Small intestine (tissue), 16 donors: ENCODE measurements at places on chromosomes 16 and 17. TPM values are rescaled to one million over a fixed set of nuclear protein-coding genes. Genes with fewer than 3 reads are reported as not detected.
A peak's percentile ranks its signal among the peaks of the same experiment; 100 is the strongest.

DNA sequence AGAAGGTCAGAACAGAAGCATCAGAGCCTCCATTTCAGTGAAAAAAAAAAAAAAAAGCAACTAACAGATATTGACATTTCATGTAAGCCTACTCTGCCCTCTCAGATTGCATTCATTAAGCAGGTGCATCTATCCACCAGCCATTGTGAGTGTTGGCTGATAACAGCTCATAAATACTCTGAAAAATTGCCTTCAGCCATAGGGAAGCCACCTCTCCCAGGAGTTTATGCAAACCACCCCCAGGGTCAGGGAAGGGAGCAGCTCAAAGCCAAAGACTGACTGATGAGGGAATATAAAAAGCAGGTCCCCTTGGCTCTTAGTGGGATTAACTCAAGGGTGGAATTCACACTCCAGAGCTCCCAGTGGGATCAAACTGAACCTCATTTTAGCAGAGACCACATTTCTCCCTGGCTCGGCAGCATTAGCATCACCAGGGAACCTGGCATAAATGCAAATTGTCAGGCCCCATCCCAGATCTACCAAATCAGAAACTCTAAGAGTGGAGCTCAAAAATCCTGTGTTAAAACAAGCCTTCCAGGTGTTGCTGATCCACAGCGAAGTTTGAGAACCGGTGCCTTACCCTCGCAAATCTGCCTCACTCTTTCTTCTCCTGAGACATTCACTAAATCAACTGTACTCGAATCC, 14.2 kb downstream of the APOH start:
- H3K27ac ChIP-seq: no peak overlapping the region
- H3K36me3 ChIP-seq: no peaks in the 10 kb centered on the region
- DNase-seq: no peak
- H3K27me3 ChIP-seq: no peaks in the 10 kb centered on the region

- H3K4me1 ChIP-seq: no peaks in the 10 kb centered on the region
- H3K27ac ChIP-seq: no peak overlapping the region
- no peak for DNase-seq
Measured at GRCh38 chr17:59669944-59670343, 37.3 kb downstream of the PTRH2 start.

DNA sequence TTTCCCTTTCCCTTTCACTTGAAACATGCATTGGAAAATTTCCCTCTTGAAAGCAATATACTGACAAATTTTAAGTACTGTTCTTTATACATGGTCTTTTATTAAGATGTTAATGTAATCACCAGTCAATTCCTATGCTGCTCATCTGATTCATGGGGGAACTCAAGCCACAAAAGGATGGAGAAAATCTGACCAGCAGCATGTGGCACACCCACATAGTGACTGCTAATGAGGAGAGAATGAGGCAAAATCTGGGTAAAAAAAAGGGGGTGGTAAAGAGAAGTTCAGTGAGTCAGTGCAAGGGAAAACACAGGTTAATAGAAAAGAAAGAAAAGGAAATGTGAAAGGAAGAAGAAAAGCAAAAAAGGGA, 11.3 kb downstream of the RFFL start:
- no peaks in the 10 kb centered on the region for H3K36me3 ChIP-seq
- H3K27ac ChIP-seq: peak overlapping the region; percentile 67
- no peak for DNase-seq
- H3K27me3 ChIP-seq: no peaks in the 10 kb centered on the region

GRCh38 chr16:87636050-87636684, 33.9 kb downstream of the JPH3 start:
- peak; percentile 77 for DNase-seq
- peaks cover 8% of the 10 kb centered on the region for H3K4me1 ChIP-seq
- H3K4me3 ChIP-seq: no peak overlapping the region
- H3K27ac ChIP-seq: no peak overlapping the region

DNA sequence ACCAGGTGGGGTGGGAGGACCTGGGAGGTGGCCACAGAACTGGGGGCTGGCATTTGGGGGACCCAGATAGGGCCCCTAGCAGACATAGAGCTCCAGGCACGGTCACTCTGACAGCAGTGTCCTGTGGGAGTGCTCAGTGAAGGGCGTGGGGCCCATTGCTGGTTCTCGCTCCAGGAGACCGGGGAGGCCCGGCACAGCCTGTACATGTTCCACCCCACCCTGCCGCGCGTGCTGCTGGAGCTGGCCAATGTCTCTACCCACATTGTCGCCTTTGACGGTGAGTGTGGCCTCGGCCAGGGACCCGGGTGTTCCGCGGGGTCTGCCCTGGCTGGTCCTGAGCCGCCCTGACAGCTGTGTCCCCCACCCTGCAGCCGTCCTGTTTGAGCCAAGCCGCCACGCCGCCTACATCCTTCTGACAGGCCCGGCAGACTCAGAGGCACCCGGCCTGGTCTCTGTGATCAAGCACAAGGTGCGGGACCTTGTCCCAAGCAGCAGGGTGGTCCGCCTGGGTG, 11.2 kb downstream of the RGS11 start:
- H3K27ac ChIP-seq: no peak overlapping the region
- H3K27me3 ChIP-seq: no peaks in the 10 kb centered on the region
- H3K4me3 ChIP-seq: no peak overlapping the region
- no peak for DNase-seq

DNA sequence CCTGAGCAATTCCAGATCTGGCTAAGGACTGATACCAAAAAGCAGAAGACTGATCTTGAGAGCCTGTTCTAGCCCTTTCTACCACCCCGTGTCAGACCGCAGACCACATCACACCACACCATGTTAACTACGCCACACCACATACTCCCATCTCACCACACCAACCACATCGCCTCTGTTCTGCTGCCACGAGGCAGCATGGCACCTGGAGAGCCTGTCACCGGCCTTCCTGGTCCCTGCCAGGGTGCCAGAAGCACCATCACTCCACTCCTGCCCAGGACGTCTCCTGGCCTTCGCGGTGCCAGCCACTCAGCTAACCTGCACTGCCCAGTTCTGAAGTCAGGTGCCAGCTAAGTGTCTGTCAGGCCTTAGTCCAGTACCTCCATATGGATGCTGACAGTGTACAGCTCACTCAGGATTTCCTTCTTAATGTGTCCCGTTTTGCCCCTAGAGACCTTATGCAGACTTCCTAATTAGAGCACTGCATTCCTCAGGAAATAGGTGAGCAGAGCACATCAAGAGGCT, 37.2 kb upstream of the BCAR1 start:
- no peaks in the 10 kb centered on the region for H3K4me1 ChIP-seq
- no peak overlapping the region for H3K27ac ChIP-seq
- H3K36me3 ChIP-seq: peaks cover 16% of the 10 kb centered on the region
- H3K4me3 ChIP-seq: no peak overlapping the region

DNA sequence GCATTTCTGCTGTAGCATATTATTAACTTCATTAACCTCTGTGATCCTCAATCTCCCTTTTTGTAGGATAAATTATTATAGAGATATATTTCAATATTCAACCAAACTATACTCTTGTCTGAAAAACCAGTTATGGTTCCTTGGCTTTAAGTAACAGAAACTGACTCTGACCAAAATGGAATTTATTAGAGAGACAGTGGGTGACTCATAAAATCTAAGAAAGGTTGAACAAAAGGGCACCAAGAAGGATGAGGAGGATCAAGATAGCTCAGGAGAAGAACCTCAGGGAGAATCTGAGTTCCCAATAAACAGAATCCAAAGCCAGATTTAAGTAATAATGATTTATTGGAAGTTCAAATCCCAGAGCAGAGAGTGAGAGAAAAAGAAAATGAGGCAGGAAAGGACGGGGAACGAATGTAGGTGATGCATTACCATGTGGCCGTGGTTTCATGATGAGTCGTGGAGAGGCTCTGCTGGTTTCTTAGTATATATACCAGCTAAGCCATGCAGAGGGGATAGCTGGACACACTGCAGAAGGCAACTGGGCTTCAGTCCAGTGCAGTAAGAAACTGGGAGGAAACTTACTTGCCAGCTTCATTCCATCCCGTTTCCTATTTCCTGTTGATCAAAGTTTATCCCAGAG, 151.5 kb upstream of the GOT2 start:
- H3K36me3 ChIP-seq: no peaks in the 10 kb centered on the region
- no peaks in the 10 kb centered on the region for H3K4me1 ChIP-seq
- no peaks in the 10 kb centered on the region for H3K27me3 ChIP-seq

GRCh38 chr16:58859958-58860669, 126.0 kb upstream of the GOT2 start:
- no peak overlapping the region for H3K27ac ChIP-seq
- DNase-seq: no peak
- peaks cover 3% of the 10 kb centered on the region for H3K27me3 ChIP-seq
- no peaks in the 10 kb centered on the region for H3K4me1 ChIP-seq
- H3K4me3 ChIP-seq: no peak overlapping the region
- no peaks in the 10 kb centered on the region for H3K36me3 ChIP-seq

GRCh38 chr17:56000411-56000810, 152.9 kb upstream of the ANKFN1 start:
- no peaks in the 10 kb centered on the region for H3K27me3 ChIP-seq
- no peak overlapping the region for H3K4me3 ChIP-seq
- no peaks in the 10 kb centered on the region for H3K36me3 ChIP-seq
- H3K4me1 ChIP-seq: no peaks in the 10 kb centered on the region

DNA sequence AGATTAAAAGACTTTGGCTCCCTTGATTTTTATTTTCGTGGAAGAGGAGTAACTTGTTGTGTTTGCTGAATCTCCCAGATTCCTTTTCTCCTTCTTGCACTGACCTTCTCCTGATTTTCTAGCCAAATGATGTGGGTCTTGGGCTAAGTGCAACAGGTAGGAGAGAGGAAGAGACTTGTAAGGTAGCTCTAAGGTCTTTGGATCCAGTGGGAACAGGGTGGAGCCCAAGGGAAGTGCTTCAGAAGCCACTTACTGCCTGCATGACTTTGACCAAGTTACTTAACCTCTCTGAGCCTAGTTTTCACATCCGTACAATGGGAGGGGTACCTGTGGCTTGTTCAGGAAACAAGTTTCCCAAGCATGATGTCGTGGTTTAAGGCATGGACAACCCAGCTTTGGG, 111.3 kb upstream of the IRX3 start:
- no peaks in the 10 kb centered on the region for H3K4me1 ChIP-seq
- DNase-seq: no peak
- no peaks in the 10 kb centered on the region for H3K27me3 ChIP-seq
- no peak overlapping the region for H3K27ac ChIP-seq
- H3K36me3 ChIP-seq: no peaks in the 10 kb centered on the region

- no peak overlapping the region for H3K4me3 ChIP-seq
- no peak for DNase-seq
- H3K27ac ChIP-seq: no peak overlapping the region
- H3K27me3 ChIP-seq: no peaks in the 10 kb centered on the region
Measured at GRCh38 chr17:80097127-80097621, 4.2 kb upstream of the GAA start.

- no peaks in the 10 kb centered on the region for H3K36me3 ChIP-seq
- H3K4me3 ChIP-seq: no peak overlapping the region
- H3K4me1 ChIP-seq: no peaks in the 10 kb centered on the region
- H3K27ac ChIP-seq: no peak overlapping the region
- no peaks in the 10 kb centered on the region for H3K27me3 ChIP-seq
Measured at GRCh38 chr17:69950701-69951418, 124.2 kb upstream of the KCNJ16 start.

GRCh38 chr16:63714876-63715275, 1407.0 kb downstream of the CDH11 start:
- no peak overlapping the region for H3K4me3 ChIP-seq
- H3K4me1 ChIP-seq: no peaks in the 10 kb centered on the region
- H3K36me3 ChIP-seq: no peaks in the 10 kb centered on the region

GRCh38 chr17:69609473-69610305, 195.2 kb downstream of the MAP2K6 start:
- no peaks in the 10 kb centered on the region for H3K27me3 ChIP-seq
- H3K36me3 ChIP-seq: no peaks in the 10 kb centered on the region
- H3K4me1 ChIP-seq: no peaks in the 10 kb centered on the region
- DNase-seq: no peak
- H3K4me3 ChIP-seq: no peak overlapping the region

- no peaks in the 10 kb centered on the region for H3K4me1 ChIP-seq
- DNase-seq: no peak
- no peak overlapping the region for H3K4me3 ChIP-seq
Measured at GRCh38 chr16:76370344-76370743, 93.1 kb downstream of the CNTNAP4 start.

DNA sequence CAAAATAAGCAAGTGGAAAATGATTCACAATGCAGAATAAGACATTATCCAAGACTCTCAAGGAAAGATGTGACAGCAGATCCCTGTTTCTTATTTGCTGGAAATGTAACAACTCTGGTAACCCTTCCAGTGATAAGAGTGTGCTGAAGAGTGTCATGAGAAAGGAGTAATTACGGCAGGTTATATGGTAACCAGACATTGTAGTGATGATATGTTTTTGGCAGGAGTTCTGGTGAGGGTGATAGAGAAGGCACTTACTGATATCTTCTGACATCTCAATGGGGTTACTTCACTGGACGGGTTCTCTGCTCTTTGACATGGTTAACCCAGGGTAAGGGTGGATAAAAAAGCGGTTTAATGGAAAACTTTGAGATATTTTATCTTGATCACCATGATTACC, 1270.9 kb downstream of the CDH11 start:
- no peaks in the 10 kb centered on the region for H3K36me3 ChIP-seq
- DNase-seq: no peak
- no peak overlapping the region for H3K27ac ChIP-seq
- H3K4me3 ChIP-seq: no peak overlapping the region
- H3K4me1 ChIP-seq: no peaks in the 10 kb centered on the region

DNA sequence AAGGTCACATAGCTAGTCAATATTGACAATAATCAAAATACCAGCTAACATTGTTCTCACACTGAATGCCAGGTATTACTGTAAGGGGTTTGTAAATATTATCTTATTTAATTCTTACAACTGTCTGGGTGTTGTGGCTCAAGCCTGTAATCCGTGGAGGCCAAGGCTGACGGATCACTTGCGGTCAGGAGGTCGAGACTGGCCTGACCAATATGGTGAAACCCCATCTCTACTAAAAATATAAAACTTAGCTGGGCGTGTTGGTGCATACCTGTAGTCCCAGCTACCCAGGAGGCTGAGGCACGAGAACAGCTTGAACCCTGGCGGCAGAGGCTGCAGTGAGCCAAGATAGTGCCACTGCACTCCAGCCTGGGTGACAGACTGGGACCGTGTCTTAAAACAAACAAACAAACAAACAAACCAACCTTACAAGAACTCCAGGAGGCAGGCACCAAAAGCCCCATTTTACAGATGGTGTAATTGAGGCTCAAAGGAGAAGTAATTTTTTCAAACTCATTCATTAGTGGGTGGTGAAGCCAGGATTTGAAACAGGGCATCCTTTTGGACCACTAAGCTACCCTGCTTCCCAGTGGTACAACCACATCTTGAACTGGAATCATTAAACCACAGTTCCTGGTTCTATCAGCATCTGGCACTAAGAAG, 104.3 kb downstream of the XYLT1 start:
- DNase-seq: no peak
- H3K27ac ChIP-seq: no peak overlapping the region
- no peaks in the 10 kb centered on the region for H3K27me3 ChIP-seq
- no peaks in the 10 kb centered on the region for H3K36me3 ChIP-seq
- peaks cover 2% of the 10 kb centered on the region for H3K4me1 ChIP-seq
- H3K4me3 ChIP-seq: no peak overlapping the region

Gene SLC12A3
- polyA plus RNA-seq: not detected

Gene CCDC154
- 1.4 TPM for polyA plus RNA-seq

Gene ZP2
- polyA plus RNA-seq: 0.30 TPM

Gene ZNF385C
- 2.3 TPM for polyA plus RNA-seq

Gene CHST6
- polyA plus RNA-seq: 1.0 TPM

Gene PRSS36
- polyA plus RNA-seq: 2.5 TPM

Gene VMO1
- polyA plus RNA-seq: 6.9 TPM
